Stimulated activated naive CD4-positive, alpha-beta T cell treated with Interleukin-2 at 50 U/mL for 16 hours (primary cell): ENCODE measurements at places on chromosomes 1 and 21.

GRCh38 chr1:185063719-185064118 is 18.4 kb downstream of the RNF2 start:
- DNase-seq: no peak

DNA sequence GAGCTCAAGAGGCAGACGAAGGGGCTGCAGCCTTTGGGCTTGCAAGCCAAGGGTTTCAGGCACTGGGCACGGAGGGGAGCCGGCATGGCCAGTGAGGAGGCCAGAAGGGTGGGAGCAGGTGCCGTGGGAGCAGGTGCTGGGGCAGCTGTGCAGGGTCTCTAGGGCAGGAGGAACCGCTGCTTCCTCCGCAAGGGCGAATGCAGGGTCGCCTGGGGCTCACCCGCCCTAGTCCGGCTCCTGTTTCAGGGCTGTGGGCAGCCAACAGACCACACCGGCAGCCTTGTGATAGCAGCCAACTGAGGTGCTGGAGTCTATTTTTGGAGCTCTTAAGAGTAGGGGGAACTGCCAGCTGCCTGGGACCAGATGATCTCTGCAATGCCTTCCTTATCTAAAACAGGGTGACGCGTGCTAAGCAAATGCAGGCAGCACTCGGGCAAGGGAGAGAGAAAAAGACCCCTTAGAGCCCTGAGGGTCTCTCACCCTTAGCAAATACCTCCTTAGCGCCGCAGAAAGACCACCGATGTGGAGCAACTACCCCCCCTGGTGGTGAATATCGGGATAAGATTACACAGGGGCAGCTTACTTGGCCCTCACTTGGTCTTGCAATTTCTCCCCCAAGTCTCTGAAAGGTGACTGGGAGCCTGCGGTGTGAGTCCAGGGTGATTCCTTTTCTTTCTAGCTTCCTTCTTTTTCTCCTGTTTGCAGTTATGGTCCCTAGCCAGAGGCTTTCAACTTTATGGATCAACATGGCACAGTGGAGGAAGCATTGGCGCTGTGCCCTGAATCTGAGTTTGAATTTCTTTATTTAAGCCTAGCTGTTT is 20.7 kb upstream of the MAPKAPK2 start:
- peak; percentile 47 for DNase-seq

DNA sequence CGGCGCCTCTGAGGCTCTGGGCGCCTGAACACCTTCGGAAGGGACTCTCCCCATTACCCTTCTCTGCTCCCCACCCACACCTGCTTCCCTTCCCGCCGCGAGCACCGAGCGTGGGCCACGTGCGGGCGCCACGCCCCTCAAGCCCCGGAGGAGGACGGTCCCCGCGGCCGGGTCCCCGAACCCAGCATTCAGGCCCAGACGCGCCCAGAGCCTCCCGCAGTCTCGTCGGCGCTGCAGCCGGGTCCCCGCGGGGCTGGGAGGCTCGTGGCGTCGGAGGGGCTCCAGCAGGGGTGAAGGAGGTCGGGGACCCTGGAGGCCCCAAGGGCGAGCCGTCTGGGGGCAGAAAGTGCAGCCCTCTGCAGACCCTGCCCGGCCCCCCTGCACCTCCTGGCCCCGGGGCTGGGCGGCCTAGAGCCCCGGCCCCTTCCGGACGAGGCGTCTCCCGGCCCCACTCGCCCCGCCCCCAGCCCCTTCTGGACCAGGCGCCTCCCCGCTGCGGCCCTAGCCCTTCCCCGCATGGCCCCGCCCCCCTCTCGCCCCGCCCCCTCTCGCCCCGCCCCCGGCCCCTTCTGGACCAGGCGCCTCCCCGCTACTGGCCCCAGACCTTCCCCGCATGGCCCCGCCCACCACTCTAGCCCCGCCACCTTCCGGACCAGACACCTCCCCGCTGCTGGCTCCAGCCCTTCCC is 378 bp upstream of the SMIM1 start:
- peak; percentile 88 for DNase-seq

DNA sequence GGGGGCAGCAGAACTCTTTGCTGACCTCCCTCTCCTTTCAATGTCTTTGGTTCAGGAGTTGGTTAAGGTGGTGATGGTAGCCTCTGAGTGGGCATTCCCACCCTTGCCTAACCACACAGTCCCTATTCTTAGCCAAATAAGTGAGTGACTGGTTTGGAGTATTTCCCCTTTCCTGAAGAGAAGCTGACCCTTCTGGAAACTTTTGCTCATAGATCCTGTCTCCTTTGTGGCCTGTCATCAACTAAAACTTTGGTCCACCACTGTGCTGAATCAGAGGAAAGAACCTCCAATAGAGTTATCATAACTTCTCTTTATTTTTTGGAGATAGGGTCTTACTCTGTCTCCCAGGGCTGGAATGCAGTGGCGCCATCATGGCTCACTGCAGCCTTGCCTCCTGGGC is 31.1 kb downstream of the C1orf21 start:
- DNase-seq: no peak

DNA sequence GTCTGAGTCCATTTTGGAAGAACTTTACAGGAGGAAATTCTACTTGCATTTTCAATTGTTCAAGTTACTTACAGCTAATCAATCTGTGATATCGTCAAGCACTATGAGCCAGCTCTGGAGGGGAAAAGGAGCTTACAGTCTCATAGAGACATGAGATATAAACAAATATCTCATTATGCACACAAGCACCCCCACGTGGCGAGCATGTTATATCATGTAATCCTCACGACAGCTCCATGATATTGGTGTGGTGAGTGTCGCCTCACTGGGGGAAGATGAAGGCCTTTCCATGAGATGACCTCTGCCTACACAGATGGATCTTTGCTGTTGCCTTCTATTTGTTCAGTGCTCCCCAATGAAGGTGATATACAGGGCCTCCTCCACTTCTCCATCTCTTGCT is 34.6 kb downstream of the TNR start:
- no peak for DNase-seq

DNA sequence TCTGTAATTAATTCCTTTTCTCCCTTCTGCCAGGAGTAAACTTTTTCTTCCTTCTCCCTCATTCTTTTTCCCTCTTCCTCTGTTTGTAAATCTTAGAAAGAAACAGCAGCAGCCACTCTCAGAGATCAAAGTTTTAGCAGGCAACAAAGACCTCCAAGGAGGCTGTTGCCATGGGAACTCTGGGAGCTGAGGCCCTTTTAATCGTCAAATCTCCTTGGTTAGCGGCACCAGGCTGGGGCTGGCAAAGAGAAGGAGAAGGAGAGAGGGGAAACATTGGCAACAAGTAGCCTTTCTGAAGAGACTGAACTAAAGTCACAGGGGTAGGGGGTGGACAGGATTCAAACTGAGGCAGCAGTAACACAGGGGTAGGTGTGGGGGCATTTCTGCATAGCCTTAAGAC is 25.2 kb downstream of the ILDR2 start:
- DNase-seq: no peak

DNA sequence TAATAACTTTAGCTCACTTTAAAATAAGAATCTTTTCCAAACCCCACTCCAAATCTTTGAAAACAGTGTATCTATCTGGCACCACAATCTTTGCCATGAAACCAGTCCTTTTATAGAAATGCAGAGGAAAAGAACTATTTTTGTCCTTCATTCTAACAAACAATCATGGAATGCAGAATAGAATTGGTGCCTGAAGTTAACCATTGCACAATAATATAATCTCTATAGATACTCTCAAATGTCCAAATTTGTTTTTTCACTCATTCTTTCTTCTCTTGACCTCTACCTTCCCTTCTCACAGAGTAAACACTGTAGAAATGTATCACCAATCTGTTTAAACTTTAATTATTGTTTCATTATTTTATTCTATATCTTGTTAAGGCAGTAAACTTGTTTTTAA is 34.8 kb downstream of the TTLL7 start:
- no peak for DNase-seq

DNA sequence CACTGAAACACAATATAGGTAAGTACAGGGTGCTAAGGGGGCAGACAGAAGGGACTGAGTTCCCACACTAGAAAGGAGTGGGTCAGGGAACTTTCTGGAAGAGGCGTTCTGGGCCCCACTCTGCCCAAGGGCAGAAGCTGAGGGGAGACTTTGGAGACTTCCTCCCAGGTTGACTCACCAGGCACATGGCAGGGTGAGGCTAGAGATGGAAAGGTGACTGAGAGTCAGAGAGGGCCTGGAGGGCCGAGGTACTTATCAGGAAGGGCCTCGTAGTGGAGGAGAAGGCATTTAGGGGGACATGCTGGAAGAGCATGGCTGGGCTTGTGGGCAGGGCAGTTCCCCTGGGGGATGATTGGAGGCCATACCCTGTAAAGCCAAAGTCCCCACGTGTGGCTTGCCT is 159.9 kb upstream of the JUN start:
- DNase-seq: no peak

DNA sequence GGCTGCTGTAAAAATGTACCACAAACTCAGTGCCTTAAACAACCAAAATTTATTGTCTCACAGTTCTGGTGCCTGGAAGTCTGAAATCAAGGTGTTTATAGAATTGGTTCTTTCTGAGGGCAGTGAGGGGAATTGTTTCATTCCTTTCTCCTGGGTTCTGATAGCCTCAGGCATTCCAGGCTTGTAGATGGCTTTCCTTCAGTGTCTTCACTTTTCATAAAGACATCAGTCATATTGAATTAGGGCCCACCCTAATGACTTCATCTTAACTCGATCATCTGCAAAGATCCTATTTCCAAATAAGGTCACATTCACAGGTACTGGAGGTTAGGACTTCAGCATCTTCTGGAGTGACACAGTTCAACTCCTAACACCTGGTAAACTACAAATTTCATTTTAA is 15.0 kb downstream of the CDKN2C start:
- no peak for DNase-seq

- no peak for DNase-seq
Measured at GRCh38 chr1:215007880-215008279, 74.7 kb upstream of the KCNK2 start.

- peak; percentile 25 for DNase-seq
Measured at GRCh38 chr21:42193131-42193671, 25.7 kb upstream of the ABCG1 start.

GRCh38 chr1:206145771-206146290 is 28.6 kb upstream of the AVPR1B start:
- no peak for DNase-seq

- no peak for DNase-seq
Measured at GRCh38 chr1:13543451-13544220, 29.8 kb upstream of the LRRC38 start.

DNA sequence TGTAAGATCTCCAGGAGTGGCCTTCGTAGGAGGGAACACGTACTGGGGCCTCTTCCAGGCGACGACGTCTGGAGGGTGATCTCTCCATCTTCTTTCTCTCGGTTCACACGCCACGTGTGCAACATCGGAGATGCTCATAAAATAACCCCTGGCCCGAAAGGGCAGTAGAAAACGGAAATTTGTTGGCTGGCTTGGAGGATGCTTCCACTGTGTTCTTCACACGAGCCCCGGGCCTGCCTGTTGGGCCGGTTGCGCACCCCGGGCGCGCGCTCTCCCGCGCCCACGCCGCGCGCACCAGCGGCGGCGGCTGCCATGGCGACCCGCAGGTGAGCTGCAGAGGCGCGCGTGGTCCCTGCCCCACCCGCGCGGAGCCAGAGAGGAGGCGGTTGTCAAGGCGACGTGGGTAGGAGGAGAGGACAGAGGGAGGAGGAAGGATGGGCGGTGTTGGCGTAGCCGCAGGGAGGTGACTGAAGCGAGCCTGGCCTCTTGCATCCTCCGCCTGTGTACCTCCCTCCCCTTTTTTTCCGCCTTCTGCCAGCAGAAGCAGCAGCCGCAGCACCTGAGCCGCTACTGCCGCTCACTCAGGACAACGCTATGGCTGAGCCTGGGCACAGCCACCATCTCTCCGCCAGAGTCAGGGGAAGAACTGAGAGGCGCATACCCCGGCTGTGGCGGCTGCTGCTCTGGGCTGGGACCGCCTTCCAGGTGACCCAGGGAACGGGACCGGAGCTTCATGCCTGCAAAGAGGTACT is at the start of gene ELAPOR1:
TSS of gene ELAPOR1 (plus strand) at position 526 of the 752 bp plus-strand sequence. CDS start at position 595, 69 bp downstream.
- peak; percentile 89 for DNase-seq

- DNase-seq: no peak
Measured at GRCh38 chr1:8329858-8330257, 11.9 kb downstream of the SLC45A1 start.

DNA sequence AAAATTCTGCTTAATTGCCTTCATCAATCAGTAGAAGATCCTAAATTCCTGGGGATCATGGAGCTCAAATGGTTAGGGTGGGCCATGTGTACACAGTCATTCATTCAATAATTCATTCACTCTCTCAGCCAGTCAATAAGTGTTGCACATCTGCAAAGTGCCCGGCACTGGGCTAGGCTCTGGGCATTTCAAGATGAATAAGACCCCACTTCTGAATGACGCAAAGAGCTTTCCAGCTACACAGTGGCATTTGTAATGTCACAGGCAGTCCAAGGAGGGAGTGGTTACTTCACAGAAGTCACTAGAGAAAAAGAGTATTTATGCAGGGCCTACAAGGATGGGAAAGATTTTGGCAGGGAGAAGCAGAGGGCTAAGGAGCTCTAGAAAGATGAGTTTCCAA is 93.2 kb downstream of the KCNJ15 start:
- DNase-seq: no peak

- DNase-seq: no peak
Measured at GRCh38 chr1:208357644-208358507, 113.7 kb upstream of the PLXNA2 start.

DNA sequence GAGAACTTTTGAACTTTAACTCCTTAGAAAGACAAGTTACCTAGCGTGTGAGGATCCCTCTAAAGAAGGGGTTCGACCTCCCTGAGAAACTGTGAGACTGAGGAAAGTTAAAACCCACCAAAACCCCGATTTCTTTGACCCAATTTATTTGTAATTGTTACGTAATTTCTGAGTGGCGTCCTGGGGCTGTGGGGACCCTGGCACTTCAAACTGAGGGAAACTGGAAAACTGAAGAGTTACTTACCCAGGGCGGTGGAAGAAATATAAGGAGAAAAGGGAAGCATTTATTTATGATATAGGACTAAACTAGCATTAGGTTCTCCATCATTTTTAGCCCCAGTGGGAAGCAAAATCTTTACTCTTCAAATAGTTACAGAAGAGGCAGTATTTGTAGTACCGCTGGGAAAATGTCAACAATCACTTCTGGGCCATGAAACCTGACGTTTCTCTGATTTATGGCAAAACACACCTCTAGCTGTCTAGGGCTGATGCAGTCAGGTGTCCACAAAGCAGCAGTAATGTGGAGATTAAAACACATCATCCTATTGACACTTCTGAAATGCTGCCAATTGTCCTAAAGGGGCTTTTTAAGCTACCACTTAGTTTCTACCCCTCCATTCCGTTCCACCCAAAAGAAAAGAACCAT is 430 bp downstream of the S100B start:
- no peak for DNase-seq

DNA sequence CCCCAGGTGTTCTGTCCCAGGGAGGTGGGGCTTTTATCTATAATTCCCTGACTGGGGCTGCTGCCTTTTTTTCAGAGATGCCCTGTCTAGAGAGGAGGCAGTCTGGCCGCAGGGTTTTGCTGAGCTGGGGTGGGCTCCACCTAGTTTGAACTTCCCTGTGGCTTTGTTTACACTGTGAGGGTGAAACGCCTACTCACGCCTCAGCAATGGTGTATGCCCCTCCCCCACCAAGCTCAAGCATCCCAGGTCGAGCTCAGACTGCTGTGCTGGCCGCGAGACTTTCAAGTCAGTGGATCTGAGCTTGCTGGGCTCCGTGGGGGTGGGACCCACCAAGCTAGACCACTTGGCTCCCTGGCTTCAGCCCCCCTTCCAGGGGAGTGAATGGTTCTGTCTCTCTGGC is 124.3 kb downstream of the CENPF start:
- DNase-seq: no peak
